ENCODE measurements at places on chromosomes 7 and 10.

DNA sequence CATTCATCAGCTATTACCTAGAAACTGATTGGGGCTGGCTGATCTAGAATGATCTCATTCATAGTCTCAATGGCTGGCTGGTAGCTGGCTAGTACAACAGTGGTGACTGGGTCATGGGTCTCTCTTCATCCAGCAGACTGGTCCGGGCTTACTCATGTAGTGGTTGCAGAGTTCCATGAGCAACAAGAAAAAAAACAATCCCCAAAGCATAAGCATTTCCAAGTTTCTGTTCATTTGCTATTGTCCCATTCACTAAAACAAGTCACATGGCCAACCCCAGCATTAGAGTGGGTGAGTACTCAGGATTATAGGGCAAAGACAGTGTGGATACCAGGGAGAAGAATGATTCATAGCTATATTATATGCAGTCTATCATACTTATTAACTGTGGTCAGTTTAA is 85.2 kb upstream of the SEMA3C start:
- no peak for DNase-seq
- H3K4me3 ChIP-seq: no peak overlapping the region
- no peaks in the 10 kb centered on the region for H3K27me3 ChIP-seq
- H3K4me1 ChIP-seq: no peaks in the 10 kb centered on the region
- H3K36me3 ChIP-seq: no peaks in the 10 kb centered on the region

DNA sequence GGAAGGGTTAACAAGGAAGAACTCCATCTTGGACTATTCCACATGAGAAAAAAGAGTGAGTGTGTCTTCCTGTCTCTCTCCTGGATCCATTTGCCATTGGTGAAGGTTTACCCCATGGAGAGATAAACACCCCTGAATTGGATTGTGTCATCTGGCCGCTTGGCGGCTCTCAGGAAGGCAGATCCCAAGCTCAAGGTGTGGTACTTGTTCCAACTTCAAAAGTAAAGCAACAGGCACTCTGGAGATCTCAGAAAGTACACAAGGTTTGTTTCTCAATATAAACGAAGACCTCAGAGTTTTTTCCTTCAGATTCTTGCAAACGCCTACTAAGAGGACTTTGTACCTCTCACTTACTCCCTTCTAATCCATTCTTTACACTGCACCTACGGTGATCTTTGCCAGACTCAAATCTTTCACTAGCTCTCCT is 116.7 kb downstream of the REEP3 start:
- H3K27me3 ChIP-seq: no peaks in the 10 kb centered on the region
- H3K27ac ChIP-seq: no peak overlapping the region
- no peak overlapping the region for H3K4me3 ChIP-seq
- H3K36me3 ChIP-seq: no peaks in the 10 kb centered on the region
- DNase-seq: no peak
- H3K4me1 ChIP-seq: no peaks in the 10 kb centered on the region

GRCh38 chr10:45386657-45387056 is 12.6 kb downstream of the ALOX5 start:
- no peaks in the 10 kb centered on the region for H3K36me3 ChIP-seq
- H3K4me1 ChIP-seq: peaks cover 4% of the 10 kb centered on the region
- H3K27me3 ChIP-seq: no peaks in the 10 kb centered on the region

DNA sequence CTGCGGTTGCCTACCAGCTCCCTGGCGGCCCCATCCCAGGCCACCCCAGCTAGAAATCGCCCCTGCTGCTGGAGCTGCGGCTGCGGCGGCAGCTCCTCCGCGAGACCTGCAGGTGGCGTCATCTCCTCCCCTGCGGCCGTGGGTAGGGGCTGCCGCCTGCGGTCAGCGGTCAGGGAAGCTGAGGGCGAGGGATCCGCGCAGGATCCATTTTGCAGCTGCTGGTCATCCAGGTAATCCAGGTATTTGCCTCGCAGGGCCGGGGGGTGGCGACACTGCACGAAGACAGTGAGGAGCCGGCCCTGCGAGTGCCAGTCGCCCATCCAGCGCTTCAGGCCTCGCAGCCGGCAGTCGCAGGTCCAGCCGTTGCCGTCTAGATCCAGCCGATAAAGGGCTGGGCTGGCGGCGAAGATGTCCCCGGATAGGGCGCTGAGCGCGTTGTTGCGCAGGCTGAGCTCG is 1.5 kb downstream of the TRIL start:
- no peak overlapping the region for H3K4me3 ChIP-seq
- H3K27me3 ChIP-seq: peaks cover 37% of the 10 kb centered on the region
- no peak overlapping the region for H3K27ac ChIP-seq
- H3K4me1 ChIP-seq: peaks cover 26% of the 10 kb centered on the region

DNA sequence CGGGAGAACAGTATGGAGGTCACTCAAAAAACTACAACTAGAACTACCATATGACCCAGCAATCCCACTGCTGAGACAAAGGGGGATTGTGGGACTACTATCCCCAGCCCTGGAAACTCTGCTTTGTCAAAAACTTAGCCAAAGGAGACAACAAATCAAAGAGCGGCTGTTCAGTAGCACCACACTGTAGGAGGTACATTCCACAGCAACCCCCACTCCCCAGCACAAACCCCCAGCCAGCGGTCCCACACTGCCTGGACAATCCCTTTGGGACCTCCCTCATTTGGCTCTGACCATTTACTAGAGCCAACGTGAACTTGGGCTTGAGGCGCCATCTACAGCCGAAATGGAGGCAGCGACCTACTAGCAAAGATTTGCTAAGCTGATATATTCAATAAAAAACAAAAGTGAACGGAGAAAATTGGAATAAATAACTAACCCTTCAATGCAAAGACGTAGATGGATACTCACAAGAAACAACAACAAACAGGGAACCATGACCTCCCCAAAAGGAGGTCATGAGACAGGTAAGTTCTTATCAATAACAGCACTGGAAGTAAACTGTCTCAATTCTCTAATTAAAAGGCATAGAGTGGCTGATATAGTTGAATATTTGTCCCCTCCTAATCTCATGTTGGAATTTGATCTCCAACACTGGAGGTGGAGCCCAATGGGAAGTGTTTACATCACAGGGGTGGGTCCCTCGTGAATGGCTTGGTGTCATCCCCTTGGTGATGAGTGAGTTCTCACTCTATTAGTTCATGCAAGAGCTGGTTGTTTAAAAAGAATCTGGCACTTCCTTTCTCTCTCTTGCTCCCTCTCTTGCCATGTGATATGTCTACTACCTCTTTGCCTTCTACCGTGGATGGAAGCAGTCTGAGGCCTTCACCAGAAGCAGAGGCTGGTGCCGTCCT is 119.0 kb upstream of the KCNMA1 start:
- no peak overlapping the region for H3K27ac ChIP-seq
- H3K4me1 ChIP-seq: no peaks in the 10 kb centered on the region
- no peaks in the 10 kb centered on the region for H3K27me3 ChIP-seq
- DNase-seq: no peak
- H3K36me3 ChIP-seq: no peaks in the 10 kb centered on the region

- no peak for DNase-seq
- no peaks in the 10 kb centered on the region for H3K27me3 ChIP-seq
- no peak overlapping the region for H3K27ac ChIP-seq
- H3K36me3 ChIP-seq: no peaks in the 10 kb centered on the region
- H3K4me1 ChIP-seq: no peaks in the 10 kb centered on the region
Measured at GRCh38 chr7:14195079-14195478, 205.6 kb upstream of the ETV1 start.

- peaks cover 66% of the 10 kb centered on the region for H3K4me1 ChIP-seq
- no peak for DNase-seq
- no peak overlapping the region for H3K27ac ChIP-seq
Measured at GRCh38 chr10:131911451-131911850, 10.6 kb downstream of the PPP2R2D start.

GRCh38 chr7:121000081-121000983 is 11.8 kb downstream of the CPED1 start:
- H3K27ac ChIP-seq: no peak overlapping the region
- H3K4me1 ChIP-seq: peaks cover 13% of the 10 kb centered on the region
- peaks cover 7% of the 10 kb centered on the region for H3K27me3 ChIP-seq
- no peak for DNase-seq
- no peak overlapping the region for H3K4me3 ChIP-seq

DNA sequence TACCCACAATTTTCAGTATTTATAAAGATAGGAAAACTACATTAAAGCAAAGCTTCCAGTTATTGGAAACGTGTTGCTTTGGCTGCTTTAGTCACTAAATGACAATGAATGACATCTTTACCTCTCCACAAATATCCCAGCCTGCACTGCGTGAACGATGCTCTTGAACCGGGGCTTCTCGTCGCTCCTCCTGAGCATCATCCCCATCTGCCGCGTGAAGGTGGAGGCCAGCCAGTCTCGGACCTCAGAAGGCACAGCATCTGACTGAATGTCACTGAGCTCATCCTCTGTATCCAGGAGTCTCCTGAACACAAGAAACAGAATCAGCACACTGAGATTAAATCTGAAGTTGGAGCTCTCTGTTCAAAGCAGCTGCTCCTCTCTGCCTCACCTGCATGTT is 191.3 kb downstream of the PDE1C start:
- H3K27ac ChIP-seq: no peak overlapping the region
- DNase-seq: no peak
- no peak overlapping the region for H3K4me3 ChIP-seq
- H3K36me3 ChIP-seq: no peaks in the 10 kb centered on the region
- no peaks in the 10 kb centered on the region for H3K27me3 ChIP-seq
